Cerebellum (tissue), 4 donors: ENCODE measurements at places on chromosomes 4 and X.

GRCh38 chr4:5905714-5906113 lies 12.8 kb upstream of the CRMP1 start:
- no peak for DNase-seq

- no peak for DNase-seq
These were observed 73.0 kb upstream of the KLHL13 start for GRCh38 chrX:118189628-118190027.

DNA sequence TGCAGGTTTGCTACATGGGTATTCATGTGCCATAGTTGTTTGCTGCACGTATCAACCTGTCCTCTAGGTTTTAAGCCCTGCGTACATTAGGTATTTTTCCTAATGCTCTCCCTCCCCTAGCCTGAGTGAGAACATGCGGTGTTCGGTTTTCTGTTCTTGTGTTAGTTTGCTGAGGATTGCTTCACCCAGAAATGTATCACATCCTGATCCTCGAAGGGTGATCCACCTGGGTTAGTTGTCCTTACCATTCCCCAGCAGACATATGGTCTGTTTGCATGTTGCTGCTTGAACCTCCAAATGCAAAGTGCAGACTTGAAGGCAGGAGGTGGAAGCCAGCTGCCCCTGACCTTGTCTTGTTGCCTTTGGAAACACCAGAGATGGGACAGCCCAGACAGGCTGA lies 161.5 kb upstream of the WDR1 start:
- no peak for DNase-seq

DNA sequence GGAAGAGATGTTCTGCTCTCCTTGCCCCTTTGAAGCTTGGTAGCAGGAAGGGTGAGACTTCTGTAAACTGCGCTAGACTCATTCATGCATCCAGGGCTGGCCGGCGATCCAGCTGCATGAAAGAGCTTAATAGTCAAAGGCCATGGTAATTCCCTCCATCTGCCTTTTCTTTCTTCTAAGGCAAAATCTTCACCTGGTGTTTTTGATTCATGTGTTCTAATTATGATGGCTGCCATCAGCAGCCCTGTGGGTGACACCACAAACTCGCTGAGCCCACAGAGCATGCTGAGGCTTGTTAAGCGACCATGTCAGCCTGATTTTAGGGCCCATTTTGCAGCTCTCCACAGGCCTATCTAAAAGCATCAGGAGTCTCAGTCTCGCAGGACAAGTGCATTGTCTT lies 450.1 kb upstream of the TENM3 start:
- DNase-seq: no peak

GRCh38 chrX:10133980-10134676 lies 22.6 kb upstream of the CLCN4 start:
- DNase-seq: no peak
